ENCODE measurements at places on chromosomes 6 and 20. TPM values are rescaled to one million over a fixed set of nuclear protein-coding genes. Genes with fewer than 3 reads are reported as not detected.

- H3K4me3 ChIP-seq = no peak overlapping the region
- peaks cover 5% of the 10 kb centered on the region for H3K36me3 ChIP-seq
- H3K27ac ChIP-seq = no peak overlapping the region
- peaks cover 36% of the 10 kb centered on the region for H3K27me3 ChIP-seq
- H3K4me1 ChIP-seq = peaks cover 4% of the 10 kb centered on the region
These were observed 64.9 kb upstream of the BHLHE23 start for GRCh38 chr20:63071541-63072181.

DNA sequence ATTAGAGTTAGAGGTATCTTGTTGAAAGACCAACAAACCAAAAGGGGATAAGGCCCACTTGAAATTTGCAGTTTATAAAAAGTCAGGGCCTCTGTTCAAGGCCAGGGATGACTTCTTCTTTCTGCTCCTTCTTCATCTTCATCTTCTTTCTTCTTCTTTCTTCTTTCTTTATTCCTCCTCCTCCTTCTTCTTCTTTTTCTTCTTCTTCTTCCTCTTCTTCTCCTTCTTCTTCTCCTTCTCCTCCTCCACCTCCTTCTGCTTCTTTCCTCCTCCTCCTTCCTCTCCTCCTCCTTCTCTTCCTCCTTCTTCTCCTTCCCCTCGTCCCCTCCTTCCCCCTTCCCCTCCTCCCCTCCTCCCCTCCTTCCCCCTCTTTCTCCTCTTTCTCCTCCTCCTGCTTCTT, 18.4 kb upstream of the ZNF292 start:
- DNase-seq = no peak
- H3K4me3 ChIP-seq = no peak overlapping the region
- H3K36me3 ChIP-seq = no peaks in the 10 kb centered on the region
- H3K4me1 ChIP-seq = peaks cover 3% of the 10 kb centered on the region

DNA sequence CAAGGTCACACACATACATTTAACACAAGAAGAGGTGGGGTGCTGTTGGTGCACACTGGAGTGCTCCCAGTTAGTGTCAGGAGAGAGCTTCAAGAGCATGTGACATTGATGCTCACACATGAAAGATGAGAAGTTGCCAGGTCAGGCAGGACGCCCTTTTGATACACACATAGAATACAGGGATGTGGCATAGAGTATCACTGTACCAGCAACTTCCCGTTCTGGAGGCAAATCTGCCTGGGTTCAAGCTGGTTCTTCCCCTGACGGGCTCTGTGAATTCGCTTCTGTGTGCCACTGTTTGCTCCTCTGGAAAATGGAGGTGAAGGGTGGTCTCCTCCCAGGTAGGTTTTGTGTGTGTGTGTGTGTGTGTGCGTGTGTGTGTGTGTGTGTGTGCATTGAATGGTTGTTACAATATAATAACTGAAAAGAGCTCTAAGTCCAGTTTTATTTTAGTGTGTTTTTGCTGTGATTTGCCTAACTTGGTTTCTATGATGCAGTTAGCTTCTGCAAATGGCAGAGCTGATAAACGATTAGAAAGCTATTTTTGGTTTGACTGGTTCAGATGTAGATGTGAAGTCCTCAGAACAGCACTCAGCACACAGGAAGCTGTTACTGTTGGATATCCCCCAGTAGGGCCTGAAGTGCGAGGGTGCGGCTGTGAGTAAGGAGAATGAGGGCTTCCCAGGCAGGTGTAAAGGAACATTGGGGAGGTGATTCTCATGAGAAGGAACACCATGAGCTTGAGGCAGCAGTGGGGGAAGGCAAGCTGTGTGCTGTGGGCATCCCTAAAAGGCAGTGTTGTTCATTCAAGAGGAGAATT, 53.4 kb downstream of the HIVEP1 start:
- peak overlapping the region; percentile 94 for H3K27ac ChIP-seq
- H3K27me3 ChIP-seq = no peaks in the 10 kb centered on the region
- peaks cover 53% of the 10 kb centered on the region for H3K4me1 ChIP-seq
- peaks cover 8% of the 10 kb centered on the region for H3K36me3 ChIP-seq

GRCh38 chr20:44154521-44155001, 32.4 kb downstream of the JPH2 start:
- H3K36me3 ChIP-seq = no peaks in the 10 kb centered on the region
- no peak overlapping the region for H3K4me3 ChIP-seq

The TAP2 gene
- total RNA-seq = 172 TPM

The RAB44 gene
- total RNA-seq = 0.20 TPM

The DDRGK1 gene
- 37.1 TPM for total RNA-seq

All from activated B cell treated with CpG ODN at 0.5 μM for 24 hours (primary cell).